ENCODE measurements at places on chromosomes 13 and 19.

GRCh38 chr13:38854226-38854625 is 136.4 kb downstream of the STOML3 start:
- ATAC-seq = no peak

- ATAC-seq = peak; percentile 8
These were observed at the start of gene PPP1R12C for GRCh38 chr19:55116859-55117662. PPP1R12C (minus strand) TSS chr19:55117637; CDS start chr19:55117543, 94 bp downstream.

DNA sequence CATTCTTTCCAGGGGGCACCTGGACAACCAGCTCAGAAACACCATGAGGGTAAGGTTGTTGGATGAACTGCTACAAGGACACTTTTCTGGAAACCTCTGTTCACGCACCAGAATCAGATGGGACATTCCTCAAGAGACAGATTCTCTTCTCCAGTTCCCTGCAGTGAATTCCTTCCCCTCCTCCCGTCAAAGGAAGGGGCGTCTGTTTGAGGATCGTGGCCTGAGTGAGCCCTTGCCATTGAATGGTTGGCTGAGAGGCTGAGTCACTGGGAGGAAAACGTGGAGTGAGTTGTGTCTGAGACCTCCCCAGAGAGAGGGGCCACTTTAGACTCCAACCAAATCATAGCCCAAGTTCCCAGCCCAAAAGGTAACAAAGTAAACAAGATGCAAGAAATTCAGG is 79.4 kb upstream of the ZNF507 start:
- no peak for ATAC-seq

DNA sequence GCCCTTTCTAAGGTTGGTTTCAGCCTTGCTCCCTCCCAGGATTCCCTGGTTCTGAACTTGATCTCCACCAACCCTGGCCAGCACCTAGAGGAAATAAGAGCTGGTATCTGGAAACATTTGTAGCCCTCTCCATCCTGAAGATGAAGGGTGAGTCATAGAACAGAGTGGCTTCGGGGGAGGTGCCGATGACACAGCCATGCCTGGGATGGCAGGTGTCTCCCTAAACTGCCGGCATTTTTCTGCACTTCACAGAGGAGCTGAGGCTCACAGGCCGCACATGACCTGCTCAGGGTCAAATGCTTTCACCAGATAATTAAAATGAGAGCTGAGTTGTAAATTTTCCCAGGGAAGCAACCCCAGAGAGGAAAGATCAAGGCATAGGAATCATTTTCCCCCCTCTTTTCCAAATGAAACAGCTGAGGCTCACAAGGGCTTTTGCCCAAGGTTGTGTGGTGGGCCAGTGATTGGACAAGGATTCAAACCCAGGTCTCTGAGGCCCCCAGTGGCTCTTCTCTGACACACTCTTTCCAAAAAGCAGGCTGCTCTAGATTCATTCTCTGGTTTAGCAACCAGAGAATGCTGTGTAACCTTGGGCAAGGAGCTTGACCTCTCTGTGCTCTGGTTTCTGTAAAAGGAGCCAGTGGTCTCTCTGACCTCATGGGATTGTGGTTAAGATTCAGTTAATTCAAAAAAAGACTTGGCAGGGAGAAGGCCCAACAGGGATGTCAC is 1.2 kb upstream of the SLC25A42 start:
- ATAC-seq = no peak

DNA sequence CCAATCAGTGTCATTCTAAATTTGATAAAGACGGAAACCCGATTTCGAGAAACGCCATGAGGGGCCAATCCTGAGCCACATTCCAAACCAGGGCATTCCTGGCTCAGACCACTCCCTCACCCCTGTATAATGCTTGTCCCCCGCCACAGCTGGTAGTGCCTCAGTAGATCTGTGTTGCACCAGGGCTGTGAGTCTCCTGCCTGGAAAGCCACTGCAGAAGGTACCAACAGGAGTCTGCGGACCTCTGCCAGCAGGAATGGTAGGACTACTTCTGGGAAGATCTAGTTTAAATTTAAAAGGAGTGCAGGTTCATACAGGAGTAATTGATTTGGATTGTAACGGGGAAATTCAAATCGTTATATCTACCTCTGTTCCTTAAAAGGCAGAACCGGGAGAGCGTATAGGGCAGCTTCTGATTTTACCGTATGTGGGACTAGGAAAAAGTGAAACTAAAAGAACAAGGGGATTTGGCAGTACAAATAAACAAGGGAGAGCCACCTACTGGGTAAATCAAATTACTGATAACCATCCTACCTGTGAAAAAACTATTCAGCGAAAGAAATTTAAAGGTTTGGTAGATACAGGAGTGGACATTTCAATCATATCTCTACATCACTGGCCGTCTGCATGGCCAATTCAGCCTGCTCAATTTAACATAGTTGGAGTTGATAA is 20.8 kb upstream of the ZNF266 start:
- ATAC-seq = no peak
